H54 (cell line): ENCODE measurements at places on chromosomes 11 and 22.

DNA sequence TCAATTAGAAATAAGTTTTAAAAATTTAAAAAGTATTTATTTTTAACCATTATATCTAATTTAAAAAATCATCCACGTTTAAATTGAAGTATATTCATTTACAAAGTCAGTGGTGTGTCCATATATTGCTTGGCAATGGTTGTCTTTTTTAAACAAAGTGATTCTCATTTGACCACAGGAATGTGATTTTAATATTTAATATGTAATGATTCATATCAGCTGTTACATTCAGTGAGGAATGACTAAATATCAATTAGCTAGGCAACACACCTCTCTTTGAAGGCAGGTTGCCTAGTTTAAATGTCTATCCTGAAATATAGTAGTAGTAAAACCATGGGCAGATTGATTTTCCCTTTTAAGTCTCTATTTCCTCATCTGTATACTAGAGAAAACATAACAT lies 392.2 kb upstream of the CCDC179 start:
- no peak for DNase-seq

- DNase-seq, result no peak
Observed at GRCh38 chr22:28629420-28630176, 50.0 kb downstream of the TTC28 start.

- DNase-seq, result no peak
Observed at GRCh38 chr11:112597286-112597790, 336.7 kb upstream of the PLET1 start.

- no peak for DNase-seq
Observed at GRCh38 chr11:82830746-82831145, 69.5 kb downstream of the PRCP start.

DNA sequence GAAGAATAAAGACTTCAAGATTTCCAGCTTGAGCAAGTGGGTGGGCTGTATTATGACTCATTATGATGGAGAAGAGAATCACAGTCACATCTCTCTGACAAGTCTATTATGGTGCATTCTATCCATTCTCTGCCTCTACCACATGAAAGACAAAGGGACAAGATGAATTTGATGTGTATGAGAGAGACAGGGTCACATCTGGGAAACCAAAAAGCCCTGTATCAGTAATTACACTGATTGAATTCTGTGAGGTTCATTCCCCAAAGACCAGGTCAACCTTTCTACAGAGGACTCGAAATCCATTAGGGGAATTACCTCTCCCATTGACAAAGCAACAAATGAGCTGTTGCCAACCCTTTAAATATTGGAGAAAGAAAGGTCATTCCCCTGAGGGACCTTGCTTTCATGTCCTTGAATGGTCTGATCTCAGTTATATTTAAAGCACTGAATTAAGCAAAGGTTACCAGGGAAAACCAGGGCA lies 109.6 kb downstream of the USP35 start:
- no peak for DNase-seq

DNA sequence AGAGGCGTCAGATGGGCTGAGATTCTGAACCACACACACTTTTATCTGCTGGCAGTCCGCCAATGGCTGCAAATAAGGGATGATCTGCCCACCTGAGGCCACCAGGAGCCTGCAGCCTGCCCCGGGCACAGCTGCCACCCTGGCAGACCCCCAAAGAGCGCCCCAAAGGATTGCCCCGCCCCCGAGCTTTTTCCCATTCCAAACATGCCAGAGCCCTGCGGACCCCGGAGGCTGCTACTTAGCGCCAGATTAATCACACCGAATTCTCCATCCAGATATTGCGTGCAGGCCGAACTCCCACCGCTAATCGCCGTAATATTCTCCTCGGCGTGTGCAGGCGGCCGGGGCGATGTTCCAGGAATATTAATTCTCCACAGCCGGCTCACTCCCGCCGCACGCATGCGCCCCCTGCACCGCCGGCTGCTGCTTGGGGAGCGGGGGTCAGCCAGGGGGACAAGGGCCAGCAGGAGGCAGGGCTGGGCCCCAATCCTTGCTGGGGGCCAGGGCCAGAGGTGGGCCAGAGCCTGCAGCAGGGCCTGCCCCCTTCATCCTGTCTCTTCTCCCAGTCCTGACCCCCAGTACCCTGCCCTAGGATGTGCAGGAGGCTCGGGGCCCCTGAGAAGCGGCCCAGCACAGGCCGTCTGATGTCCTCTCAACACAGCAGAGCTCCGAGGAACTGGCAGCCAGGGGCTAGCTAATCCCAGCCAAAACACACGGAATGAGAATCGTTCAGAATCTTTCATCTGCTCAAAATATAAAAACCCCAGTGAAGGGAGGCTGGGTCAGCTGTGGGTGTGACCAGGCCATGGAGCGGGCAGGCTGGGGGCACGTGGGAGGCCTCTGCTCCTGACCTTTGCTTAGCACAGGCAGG lies 19.5 kb upstream of the TCF20 start:
- no peak for DNase-seq

- DNase-seq, result no peak
Observed at GRCh38 chr22:21834869-21835268, 32.6 kb downstream of the MAPK1 start.

GRCh38 chr11:10311802-10312201 lies 6.9 kb downstream of the ADM start:
- DNase-seq, result no peak

- no peak for DNase-seq
Observed at GRCh38 chr22:23244690-23245044, 64.4 kb downstream of the BCR start.

GRCh38 chr22:39236321-39237317 lies 8.2 kb downstream of the PDGFB start:
- DNase-seq, result no peak

- peak; percentile 19 for DNase-seq
Observed at GRCh38 chr11:117143390-117143789, 697 bp upstream of the PAFAH1B2 start.

GRCh38 chr11:15213471-15214231 lies 98.9 kb downstream of the INSC start:
- DNase-seq, result no peak

DNA sequence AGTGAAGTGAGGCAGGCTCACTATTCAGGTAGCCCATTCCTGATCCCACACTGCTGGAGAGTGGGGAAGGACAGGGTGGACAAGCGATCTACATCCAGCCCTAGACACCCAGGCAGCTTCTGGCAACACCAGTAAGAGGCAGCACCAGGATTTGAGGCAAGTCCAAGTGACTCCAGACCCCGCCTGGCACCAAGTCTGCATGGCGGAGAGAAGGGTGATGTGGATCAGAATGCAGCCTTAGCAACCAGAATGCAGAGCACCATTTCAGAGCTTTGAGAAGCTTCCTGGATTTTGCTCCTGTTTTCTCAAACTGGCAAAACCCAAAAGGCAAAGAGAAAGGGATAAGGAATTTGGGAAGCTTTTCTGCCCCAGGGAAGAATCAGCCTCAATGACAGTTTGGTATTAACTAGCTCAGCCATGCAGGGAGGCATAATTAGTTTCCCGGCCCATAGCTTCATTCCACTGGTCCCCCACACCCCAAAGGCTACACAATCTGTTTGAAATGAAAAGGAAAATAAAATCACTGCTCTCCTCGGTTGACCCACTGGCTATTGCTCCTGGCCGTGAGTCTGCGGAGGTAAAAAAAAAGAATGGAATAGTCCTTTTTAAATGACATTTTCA lies 17.3 kb downstream of the GALNT18 start:
- DNase-seq, result no peak

- no peak for DNase-seq
Observed at GRCh38 chr11:24755260-24755839, 258.5 kb downstream of the LUZP2 start.

GRCh38 chr11:88739524-88739923 lies 326.3 kb downstream of the GRM5 start:
- DNase-seq, result no peak

DNA sequence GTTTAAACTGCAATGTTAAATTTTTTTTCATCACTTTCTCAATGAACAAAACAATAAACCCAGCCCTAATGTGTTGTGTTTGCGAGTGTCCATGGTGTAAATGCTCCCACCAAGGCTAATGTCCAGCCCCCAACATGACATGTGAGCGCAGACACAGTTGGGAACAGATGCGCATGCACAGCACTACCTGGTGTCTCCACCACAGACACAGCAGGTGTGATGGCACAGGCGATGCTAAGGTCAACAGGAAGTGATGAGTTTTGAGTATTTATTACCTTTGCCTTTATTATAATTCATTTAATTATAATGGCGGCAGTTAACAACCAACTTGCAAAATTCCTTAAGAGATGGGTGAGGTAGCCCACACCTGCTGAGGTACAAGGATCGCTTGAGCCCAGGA lies 42.9 kb downstream of the MICAL3 start:
- DNase-seq, result no peak

DNA sequence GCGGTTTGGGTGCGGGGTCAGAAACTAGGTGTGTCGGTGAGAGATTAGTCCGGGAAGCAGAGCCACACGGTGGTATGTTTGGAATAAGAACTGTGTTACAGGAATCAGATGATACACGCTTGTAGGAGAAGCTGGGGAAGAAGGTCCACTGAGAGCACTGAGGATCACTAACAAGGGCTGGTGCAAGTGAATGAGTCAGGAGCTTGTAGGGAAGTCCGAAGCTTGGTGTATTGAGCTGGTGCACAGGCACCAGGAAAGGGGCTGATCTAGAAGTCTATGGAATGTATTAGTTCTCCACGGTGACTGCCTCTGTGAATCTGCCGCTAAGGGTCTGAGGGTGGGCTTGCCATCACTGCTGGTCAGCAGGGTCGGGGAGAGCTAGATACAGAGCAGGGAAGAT lies 18.8 kb upstream of the GRK3 start:
- no peak for DNase-seq

DNA sequence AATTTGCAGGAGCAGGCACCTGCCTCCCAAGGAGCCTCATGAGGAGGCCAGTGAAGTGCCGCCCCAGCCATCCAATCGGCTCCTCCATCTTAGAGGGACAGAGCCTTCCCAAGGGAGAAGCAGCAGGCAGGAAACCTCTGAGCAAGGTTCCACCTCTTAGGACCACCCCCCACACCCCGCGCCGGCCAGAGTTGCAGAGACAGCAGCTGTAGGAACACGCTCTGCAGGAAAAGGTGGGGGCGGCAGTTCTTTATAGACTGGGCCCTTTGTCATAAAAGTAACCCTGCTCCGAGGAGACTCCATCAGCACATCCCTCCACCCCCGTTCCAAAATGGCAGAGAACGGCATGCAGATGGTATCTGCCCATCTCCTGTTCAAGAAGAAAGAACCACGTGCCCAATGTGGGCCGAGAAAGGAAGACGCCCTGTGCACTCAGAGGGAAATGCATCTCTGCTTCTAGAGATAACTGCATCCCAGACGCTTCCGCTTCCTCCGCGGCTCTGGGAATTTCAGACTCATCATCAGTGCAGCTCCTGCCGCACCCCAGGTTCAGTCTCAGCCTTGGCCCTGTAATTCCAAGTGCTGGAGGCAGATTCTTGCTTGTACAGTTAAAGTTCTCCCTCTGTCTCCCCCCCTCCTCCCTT lies 98.5 kb downstream of the SPATA19 start:
- no peak for DNase-seq

GRCh38 chr22:44188986-44189630 lies 8.4 kb downstream of the PARVG start:
- no peak for DNase-seq

DNA sequence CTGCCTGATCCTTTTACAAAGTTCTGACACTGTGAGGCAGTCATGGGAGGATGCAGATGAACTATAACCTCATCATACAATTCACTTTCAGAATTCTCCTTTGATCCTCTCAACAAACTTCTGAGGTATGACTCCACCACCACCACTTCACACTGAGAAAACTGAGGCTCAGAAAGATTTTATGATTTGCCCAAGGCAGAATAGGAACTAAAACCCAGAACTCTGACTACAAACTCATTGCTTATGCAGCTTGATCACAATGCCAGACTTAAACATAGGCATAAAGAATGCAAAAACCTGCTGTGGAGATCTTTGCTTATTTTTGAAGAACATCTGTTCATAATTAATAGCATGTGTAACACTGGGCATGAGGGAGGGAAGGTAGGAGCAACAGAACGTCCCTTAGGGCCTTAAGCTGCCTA lies 20.4 kb downstream of the FAM168A start:
- DNase-seq, result no peak

DNA sequence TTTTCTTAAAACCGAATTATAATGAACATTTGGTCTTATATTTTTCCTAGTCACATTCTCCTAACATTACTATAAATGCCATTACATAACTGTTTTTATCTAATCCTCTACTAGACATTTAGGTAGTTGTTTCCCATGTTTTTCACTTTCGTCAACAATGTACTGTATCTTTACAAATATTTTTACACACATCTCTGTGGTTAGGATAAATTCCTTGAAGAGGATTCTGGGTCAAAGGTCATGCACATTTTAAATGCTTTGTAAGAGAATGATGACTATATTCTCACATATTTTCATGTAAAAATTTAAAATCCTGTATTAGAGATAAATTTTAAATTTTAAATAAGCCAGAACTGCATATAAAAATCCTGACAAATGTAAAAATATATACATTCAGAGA lies 61.3 kb upstream of the CLNS1A start:
- DNase-seq, result no peak

GRCh38 chr22:24833881-24834495 lies 28.0 kb downstream of the SGSM1 start:
- no peak for DNase-seq

DNA sequence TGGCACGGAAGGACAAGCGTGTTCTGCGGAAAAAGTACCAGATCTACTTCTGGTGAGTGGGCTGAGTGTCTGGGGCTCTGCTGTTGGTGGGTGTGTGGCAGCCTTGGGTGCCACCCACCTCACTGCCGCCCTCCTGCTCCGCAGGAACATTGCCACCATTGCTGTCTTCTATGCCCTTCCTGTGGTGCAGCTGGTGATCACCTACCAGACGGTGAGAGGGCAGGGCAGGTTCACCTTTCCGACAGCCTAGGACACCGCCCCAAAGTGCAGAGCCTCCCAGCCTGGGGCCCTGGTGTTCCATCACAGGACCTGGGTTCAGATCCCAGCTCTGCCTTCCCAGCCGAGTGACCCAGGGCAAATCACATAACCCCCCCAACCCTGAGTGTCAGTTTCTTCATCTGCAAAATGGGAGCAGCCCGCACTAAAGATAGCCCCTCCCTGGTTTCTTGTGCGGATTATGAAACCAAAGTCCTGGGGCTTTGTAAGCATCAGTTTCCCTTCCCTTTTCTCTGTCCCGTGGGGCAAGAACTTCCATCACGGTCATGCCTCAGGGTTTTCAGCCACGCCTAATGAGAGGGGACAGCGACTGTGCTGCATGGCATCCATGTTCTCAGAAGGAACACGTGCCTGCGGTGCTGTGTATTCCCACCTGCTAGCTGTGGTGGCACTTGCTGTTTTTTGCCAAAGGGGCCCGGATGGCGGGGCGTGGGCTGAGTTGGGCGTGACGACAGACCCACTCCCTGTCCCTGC lies 9.8 kb upstream of the TAGLN start:
- DNase-seq, result no peak

DNA sequence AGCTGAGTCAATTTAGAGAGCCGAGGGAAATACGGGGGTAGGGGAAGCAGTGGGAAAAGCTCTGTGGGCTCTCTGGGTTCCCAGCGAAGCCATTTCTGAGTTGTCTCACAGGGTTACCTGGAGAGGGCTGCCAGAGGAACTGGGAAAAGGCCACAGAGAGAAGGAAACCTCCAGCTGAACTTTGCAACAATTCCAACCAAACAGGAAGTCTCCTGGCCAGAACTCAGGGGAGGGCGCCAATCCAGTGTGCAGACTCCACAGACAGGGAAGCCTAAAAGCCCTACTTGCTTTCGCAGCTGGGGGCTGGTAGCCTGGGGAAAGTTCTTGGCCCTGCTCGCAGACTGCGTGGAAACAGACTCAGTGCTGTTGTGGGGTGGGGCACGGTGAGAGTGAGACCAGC lies 23.1 kb upstream of the GNAZ start:
- no peak for DNase-seq

GRCh38 chr11:107563702-107564101 lies 1.8 kb downstream of the ALKBH8 start:
- DNase-seq, result no peak
